ENCODE measurements at places on chromosomes 11 and 22.

DNA sequence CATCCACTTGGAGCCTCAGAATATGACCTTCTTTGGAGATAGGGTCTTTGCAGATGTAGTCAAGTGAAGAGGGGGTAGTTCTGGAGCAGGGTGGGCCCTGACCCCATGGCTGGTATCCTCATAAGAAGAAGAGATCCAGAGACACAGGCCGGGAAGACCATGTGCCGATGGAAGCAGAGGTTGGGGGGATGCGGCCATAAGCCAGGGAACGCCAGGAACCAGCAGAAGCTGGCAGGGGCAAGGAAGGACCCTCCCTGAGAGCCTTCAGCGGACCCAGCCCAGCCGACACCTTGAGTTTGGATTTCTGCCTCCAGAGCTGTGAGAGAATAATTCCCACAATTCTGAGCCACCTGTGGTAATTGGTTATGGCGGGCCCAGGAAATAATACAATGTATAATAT lies 26.1 kb upstream of the SMIM38 start:
- no peak for DNase-seq

- DNase-seq: no peak
Observed at GRCh38 chr11:30423279-30423648, 100.4 kb downstream of the ARL14EP start.

GRCh38 chr22:39496131-39496838 lies 5.8 kb upstream of the MIEF1 start:
- peak; percentile 85 for DNase-seq

DNA sequence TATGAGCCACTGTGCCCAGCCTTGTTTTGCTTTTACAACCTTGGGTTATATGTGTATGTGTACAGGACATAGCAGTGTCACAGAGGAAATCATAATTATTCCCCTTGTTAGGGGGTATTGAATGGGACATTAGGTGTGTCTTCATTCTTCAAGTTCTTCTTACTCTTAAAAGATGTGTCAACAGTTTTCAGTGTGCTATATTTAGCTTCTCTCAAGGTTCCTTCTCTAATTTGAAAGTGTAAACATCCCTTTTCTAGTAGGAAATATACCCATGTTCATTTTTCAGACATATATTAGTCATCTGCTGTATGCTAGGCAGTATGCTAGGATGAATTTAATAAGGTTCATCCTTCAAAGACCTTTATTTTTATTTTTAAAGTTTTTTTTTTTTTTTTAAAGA lies 17.1 kb downstream of the PCF11 start:
- no peak for DNase-seq
